ENCODE measurements at places on chromosomes 16 and 17. TPM values are rescaled to one million over a fixed set of nuclear protein-coding genes. Genes with fewer than 3 reads are reported as not detected.

KRT16 gene
- not detected for polyA plus RNA-seq

NKD1 gene
- 11.8 TPM for polyA plus RNA-seq

CDK5R1 gene
- 4.6 TPM for polyA plus RNA-seq

- no peak for DNase-seq
Observed at GRCh38 chr17:19991252-19991885, 13.7 kb upstream of the AKAP10 start.

SKAP1 gene
- 12.7 TPM for polyA plus RNA-seq

CYB5B gene
- 151 TPM for polyA plus RNA-seq

CDK10 gene
- 122 TPM for polyA plus RNA-seq

DNA sequence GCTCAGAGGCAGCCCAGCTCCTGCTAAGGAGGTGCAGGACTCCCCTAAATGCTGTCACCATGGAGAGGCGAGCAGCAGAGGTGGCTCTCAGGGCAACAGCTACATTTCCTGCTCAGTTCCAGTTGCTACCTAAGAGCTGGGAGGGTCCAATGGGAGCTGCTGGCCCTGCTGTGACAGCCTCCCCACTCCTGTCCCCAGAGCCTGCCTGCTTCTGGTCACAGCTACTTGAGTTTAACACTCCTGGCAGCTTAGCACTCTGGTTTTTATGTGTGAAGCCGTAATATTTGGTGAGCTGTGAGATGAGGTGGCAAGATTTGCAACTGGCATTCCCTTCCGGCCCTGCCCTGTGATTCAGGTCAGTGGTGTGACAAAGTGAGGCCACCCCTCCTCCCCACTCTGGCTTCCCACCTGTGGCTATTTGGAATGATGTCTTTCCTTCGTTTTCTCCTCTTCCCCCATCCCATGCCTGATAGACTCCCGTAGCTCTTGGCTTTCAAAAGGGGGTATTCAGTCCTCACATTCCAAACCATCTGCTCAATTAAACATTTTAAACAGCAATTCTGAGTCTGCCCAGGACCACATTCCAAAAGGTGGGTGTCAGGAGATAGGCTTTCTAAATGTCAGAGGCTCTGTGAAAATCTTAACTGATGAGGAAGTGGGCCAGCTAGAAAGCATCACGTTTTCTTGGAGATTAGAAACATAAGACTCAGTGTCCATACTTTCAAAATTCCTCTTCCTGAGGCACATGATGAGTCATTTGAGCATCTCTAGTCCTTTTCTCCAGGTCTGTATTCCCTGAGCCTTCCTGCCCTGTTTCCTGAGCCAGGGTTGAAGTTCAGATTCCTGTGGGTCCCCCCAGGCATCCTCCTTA is 42.6 kb upstream of the SKAP1 start:
- peak; percentile 86 for DNase-seq

DNA sequence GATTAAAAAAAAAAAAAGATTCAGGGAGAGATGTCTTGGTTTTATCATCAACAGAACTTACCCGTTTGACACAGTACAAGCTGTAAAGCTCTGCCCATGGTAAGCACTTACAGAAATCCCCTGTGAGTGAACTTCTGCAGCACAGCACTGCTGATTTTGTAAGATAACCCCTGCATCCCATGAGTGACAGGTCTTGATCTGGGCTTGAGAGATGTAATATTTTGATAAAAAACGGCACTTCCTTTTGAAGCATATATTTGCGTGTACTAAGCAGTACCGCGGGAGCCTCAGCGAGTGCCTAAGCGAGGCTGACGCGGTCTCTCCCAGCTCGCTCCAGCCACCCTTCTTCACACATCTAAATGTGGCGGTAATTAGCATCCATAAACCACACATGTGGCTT is 50.5 kb downstream of the IKZF3 start:
- no peak for DNase-seq

GRCh38 chr16:70662991-70663523 is 16.7 kb downstream of the IL34 start:
- DNase-seq = no peak

DNA sequence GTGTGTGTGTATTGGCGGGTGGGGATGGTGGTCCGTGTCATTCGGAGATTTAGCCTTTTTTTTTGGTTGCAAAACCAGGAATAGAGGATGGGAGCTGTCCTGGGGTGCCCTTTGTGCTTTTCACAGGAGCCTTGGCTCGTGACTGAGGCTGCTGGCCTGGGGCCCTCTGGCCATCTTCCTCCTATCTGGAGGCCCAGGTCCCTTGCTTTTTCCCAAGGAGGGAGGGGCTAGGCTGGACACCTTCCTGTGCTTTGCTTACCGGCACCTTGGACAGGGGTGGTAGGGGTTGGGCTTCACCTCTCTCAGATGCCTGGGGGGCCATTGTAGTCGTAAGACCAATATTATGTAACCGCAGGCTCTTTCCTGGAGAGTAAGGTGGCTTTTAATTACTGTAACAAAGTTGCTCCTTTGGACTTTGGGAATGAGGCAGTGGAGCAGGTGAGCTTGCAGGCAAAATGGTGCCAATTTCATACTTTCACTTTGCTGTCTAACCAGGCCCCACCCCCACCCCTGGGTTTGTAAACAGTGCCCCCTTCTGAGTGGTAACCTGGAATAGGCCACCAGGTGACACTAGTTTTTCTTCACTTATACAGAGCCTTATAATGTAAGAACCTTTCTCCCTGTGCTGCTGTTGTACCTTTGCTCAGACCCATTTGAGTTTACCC is 1.2 kb downstream of the DYNLL2 start:
- no peak for DNase-seq

DNA sequence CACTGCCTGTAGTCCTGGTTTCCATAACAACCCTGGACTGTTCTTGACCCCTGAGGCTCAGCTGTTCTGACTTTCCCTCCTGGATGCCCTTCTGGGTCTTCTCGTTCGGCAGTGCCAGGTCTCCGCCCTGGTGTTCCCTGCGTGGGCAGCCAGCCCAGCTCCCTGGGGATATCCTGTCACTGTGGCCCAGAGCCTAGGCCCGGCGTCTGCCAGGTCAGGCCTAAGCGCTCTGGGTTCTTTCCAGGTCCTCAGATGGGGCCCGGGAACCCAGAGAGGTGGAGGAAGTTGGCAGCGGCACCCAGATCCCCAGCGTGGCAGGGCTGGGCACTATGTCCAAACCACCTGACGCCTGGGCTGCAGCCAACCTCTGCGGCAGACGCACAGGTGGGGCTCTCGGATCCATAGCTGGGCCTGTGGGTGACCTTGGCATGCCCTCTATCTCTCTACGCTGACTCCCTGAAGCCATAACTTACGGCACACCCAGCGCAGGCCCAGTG is 12.5 kb upstream of the ATP2A3 start:
- no peak for DNase-seq

GRCh38 chr17:7676533-7676932 is 10.8 kb downstream of the TP53 start:
- DNase-seq = no peak

- no peak for DNase-seq
Observed at GRCh38 chr17:3914312-3914670, 2.0 kb downstream of the P2RX1 start.

TMED6 gene
- polyA plus RNA-seq = 2.6 TPM

DNA sequence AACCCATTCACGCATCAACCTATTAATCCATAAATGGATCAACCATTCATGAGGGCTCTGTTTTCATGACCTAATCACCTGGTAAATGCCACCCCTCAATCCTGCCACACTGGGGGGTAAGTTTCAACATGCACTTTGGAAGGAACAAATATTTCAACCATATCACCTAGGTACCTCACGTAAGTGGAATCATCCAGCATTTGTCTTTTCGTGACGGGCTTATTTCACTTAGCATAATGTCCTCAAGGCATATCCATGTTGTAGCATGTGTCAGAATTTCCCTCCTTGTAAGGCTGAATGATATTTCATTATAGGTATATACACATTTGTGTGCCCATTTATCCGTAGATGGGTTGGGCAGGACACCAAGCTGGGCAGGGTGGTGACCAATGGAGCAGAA is 35.6 kb downstream of the ANKRD40 start:
- no peak for DNase-seq

GRCh38 chr17:8294814-8295316 is 335 bp downstream of the SLC25A35 start:
- DNase-seq = no peak

DNA sequence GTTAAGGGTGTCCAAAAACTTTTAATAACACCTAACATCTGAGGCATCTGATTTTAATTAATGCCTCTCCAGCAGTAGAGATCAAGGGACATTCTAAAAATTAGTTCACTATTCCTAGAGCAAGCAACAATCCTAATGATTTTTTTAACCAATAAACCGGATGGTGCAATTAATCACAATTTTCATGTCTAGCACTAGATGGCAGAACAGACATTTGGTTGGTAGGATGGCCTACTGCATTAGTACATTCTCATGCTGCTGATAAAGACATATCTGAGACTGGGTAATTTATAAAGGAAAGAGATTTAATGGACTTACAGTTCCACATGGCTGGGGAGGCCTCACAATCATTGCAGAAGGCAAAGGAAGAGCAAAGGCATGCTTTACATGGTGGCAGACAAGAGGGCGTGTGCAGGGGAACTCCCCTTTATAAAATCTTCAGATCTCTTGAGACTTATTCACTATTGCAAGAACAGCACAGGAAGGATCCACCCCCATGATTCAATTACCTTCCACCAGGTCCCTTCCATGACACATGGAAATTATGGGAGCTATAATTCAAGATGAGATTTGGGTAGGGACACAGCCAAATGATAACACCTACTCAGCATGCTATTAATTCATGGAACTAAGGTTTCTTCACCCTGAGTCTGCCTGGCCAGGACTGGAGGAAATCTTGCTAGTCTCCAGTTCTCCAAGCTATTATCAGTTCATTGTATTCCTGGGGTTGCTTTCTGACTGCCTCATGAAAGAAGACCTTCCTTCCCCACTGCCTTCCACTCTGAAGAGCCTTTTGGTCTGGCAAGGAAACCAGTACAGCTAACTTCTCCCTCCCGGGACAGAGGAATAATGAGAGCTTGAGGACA is 24.8 kb downstream of the HS3ST3A1 start:
- DNase-seq = no peak

UBE2I gene
- polyA plus RNA-seq = 162 TPM

- peak; percentile 92 for DNase-seq
Observed at GRCh38 chr16:79601931-79602627, 1.5 kb upstream of the MAF start.

KRTAP9-8 gene
- not detected for polyA plus RNA-seq

- DNase-seq = no peak
Observed at GRCh38 chr16:65619606-65620005, 497.7 kb upstream of the CDH11 start.

DNA sequence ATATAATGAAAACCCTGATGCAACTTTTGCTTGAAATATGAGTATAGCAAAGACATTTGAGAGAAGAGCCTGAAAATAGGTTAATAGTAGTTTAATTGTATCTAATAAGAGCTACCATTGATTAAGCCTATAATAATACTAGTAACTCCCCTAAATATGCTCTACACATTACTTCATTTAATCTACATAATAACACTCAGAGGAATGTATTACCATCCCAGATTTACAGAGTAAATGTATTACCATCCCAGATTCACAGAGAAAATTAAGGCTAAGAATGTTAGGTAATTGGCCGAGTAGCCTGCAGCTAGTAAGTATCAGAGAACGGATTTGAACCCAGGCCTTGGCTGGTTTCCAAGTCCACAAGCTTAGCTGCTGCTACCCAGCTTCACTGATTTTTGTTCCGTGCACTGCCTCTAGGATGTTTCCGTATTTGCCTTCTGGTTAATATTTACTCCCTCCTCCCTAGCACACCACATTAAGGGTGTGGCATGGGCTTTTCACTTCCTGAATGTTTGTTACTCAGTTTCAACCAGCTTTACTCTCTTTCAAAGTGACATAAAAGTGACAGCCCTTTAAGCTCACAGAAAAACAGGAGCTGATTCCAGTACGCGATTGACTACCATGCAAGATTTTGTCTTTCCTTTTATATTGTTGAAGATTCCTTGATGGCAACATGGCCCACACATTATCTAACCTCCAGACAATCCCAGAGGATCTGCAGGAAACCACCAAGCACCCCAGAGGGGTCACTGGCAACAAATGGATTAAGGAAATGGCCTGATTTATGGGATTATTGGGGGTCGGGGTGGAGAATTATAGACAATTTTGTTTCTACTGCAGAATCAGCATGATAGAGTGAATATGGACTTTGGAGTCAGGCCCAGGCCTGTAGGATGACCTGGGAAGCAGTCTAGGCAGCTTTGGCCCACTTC is 26.7 kb upstream of the TOX3 start:
- DNase-seq = no peak

OR1F1 gene
- polyA plus RNA-seq = not detected

- DNase-seq = no peak
Observed at GRCh38 chr16:81597079-81597658, 152.6 kb downstream of the CMIP start.

GRCh38 chr17:76265624-76266243 is 586 bp downstream of the UBALD2 start:
- DNase-seq = no peak

SLC6A4 gene
- polyA plus RNA-seq = 0.62 TPM

GRCh38 chr17:46205975-46206374 is 12.7 kb upstream of the KANSL1 start:
- DNase-seq = no peak

DNA sequence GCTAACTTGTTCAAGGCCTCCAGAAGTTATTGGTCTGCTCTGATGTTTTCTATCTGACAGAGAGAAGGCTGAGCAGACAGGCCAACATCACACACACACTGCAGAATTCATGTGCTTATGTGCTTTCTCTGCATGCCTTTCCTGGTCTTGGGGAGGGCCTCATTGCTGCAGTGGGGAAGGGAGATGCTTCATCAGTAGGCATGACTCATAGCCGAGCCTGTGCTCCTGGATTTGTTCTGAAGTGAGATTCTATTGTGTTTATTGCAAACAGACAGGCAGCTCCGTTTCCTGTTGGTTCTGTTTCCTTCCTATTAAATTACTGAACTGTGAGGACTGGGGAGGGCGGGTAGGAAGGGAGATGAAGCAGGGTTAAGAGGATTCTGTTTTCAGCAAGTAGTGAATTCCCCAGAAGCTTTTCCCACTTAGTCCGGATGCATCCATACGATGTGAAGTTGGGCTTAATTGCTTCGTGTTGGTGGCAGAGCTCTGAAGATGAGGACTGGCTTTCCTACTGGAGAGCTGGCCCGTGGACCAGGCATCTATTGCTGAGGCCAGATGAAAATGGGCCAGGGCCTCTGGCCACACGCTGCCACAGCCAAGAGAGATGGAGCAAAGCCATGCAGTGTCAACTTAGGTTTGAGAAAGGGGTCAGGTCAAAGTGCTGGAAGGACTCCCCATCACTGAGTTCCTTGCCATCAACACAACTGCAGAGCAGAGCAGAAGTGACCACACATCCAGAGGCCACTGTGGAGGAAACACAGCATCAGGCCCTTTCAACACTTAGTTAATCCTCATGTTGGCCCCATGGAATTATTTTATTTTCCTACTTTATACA is 179.3 kb downstream of the UTP18 start:
- DNase-seq = no peak

TPSG1 gene
- 0.85 TPM for polyA plus RNA-seq

C16orf96 gene
- polyA plus RNA-seq = 0.33 TPM

- DNase-seq = peak; percentile 59
Observed at GRCh38 chr16:20901436-20902112, 1.0 kb downstream of the LYRM1 start.

TMUB2 gene
- 46.8 TPM for polyA plus RNA-seq

ZFP3 gene
- 19.1 TPM for polyA plus RNA-seq

GRCh38 chr16:23132775-23133463 is 16.3 kb downstream of the USP31 start:
- no peak for DNase-seq

SECTM1 gene
- 1.3 TPM for polyA plus RNA-seq

All from left kidney (tissue), 8 donors.